LNCaP clone FGC (cell line): ENCODE measurements at places on chromosomes 4 and X.

DNA sequence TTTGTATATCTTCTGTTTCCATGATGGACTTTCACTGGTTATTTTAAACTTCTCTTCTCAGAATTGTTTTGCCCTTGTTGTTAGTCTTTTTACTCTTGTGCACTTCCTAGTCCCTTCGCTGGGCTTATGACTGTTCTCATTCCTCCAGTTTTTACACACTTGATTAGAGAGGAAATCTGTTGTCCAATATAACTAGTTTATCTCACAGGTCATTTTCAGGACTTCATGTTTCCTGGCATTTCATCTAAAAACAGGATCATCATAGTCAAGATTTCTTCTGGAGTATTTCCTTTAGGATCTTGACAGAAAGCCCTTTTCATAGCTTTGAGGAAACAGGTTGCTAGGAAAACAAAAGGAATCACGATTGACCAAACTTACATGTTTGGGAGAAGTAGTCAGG lies 3.0 kb downstream of the FNIP2 start:
- no peak for DNase-seq

GRCh38 chrX:9643807-9644206 lies 121.8 kb downstream of the GPR143 start:
- no peak for DNase-seq

DNA sequence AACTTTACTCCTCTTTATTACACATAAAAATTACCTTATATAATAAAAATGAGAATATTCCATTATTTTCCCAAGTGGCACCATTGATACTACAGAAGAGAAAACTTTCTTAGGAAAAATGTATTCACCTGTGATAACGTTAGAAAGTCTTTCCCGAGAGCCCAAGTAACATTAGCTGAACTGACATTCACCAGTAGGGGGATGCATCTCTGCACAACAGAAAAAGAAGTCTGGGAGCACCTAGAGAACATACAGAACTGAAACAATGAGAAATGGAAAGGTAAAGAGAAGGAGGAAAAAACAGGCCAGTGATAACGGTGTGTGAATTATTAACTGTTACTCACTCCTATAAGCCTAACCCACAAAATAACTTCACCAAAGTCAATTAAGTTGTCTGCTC lies 423.3 kb downstream of the CENPC start:
- no peak for DNase-seq

GRCh38 chrX:47573341-47574075 lies 8.7 kb upstream of the TIMP1 start:
- no peak for DNase-seq

DNA sequence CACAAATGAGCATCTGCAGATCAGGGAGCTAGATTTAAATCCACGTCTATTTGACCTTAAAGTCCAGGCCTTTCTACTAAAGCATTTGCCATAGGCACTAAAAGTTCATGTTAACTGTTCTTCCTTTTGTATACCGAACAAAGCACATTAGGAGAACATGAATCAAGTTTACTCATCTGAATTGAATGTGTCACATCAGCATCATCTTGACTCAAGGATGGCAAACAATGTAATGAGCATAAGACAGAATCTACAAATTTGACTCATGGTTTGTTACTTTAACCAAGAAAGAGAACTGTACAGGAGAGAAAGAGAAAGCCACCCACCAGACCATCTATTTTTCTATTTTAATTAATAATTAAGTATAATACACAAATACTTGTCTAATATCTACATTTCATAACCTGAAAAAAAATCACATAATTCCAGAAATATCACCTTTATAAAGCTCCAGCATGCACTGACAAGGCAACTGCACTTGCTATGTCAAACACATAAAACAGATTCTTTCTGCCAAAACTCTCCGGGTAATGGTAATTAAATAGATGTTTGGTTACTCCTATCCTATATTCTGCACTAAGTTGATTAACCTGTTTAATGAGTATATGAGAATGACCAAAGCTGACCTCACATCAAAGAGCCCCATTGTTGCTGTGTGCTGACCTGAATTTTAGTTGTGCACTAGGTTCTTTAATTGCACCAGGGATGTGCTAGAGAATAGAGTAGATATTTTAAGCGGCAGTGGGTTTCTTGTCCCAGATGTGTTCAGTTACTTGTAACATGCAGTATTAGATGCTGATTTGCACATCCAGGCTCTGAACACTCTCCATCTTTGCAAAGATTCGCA lies 42.5 kb upstream of the LEF1 start:
- peak; percentile 70 for DNase-seq

DNA sequence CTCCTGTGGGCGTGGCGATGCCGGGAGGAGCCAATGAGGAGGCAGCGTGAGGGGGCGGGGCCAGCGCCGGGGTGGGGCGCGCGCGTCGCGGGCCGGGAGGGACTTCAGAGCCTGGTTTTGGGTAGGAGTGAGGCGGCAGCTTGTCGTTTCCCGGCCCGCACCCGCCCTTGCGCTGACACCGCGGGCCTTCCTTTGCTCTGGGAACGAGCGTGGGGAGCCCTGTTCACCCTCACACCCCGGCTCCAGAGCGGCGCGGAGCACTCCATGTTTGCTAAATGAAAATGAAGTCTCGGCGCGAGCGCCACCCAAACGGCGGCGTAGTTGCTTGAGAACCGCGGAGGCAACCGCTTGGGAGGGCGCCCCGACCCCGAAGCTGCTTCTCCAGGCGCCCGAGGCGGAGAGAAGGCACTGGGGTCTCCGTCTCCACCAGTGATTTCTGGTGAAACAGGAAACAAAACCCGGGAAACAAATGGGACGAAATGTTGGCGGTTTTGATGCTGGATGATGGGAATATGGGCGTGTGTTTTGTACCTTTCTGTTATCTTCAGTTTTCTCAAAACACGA lies 497 bp upstream of the GRPEL1 start:
- DNase-seq: no peak

GRCh38 chr4:10083331-10083771 lies 33.2 kb downstream of the WDR1 start:
- DNase-seq: no peak

DNA sequence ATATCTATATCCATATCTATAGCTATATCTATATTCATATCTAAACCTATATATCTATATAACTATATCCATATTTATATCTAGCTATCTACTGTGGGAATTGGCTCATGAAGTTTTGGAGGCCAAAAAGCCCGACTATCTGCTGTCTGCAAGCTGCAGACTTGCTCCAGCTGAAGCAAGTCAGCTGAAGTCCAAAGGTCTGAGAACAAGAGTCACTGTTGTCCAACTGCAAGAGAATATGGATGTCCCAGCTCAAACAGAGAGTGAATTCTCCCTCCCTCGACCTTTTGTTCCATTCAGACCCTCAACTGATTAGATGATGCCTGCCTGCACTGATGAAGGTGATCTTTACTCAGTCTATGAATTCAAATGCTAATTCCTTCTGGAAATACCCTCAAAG lies 63.3 kb upstream of the VCX start:
- DNase-seq: no peak

DNA sequence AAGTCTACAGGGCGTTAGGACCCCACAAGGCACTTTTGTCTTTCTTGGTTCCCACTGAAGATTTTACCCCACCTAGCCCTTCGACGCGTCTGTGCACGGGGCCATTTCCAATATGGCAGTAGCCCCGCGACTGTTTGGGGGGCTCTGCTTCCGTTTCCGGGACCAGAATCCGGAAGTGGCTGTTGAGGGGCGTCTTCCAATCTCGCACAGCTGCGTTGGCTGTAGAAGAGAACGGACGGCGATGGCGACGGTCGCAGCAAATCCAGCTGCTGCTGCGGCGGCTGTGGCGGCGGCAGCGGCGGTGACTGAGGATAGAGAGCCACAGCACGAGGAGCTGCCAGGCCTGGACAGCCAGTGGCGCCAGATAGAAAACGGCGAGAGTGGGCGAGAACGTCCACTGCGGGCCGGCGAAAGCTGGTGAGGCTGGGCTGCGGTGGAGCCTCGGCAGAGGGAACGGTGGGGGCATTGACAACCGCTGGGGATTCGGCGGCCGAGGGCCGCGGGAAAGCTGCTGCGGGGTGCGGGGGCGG lies at the start of gene USP11:
Gene USP11, plus strand, starts transcription at position 207 of the 530 bp plus-strand sequence. Its CDS starts 35 bp downstream, at position 242.
- no peak for DNase-seq

- no peak for DNase-seq
Measured at GRCh38 chrX:649166-649565, 18.6 kb downstream of the SHOX start.
